Karpas-422 (cell line): ENCODE measurements at places on chromosomes 2 and 18. TPM values are rescaled to one million over a fixed set of nuclear protein-coding genes. Genes with fewer than 3 reads are reported as not detected.

DNA sequence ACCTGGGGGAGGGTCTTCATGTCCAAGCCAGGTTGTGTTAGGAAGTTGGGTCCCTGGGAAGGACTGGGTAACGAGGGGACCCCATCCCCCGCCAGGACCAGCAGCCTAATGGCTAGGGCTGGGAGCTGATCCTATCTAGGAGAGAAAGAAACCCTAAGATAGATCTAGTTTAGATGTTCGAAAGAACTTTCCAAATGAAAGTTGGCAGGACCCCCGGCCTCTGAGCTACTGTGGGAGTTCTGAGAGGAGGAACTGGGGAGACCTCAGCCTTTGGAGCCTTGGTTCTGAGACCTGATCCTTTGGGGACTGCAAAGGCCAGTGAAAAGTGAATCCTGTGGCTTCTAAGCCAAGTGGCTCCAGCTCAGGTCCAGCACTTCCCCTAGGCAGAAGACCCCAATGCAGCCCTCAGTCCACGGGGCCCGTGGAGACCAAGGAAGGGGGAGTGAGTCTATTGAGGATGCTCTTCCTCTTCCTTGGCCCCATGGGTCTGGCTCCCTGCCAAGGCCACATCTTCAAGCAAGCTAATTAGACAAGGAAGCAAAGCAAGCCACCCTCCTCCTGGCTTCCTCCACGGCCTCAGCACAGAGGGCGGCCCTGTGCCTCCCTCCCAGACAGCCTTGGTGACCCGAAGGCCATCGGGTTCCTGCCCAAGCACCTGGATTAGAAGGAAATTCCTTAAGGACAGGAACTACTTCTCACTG lies 23.5 kb downstream of the CCT7 start:
- H3K27me3 ChIP-seq: no peaks in the 10 kb centered on the region
- no peak overlapping the region for H3K4me3 ChIP-seq
- no peak overlapping the region for H3K27ac ChIP-seq

- H3K27ac ChIP-seq: peak overlapping the region; percentile 100
- no peaks in the 10 kb centered on the region for H3K27me3 ChIP-seq
- no peak for DNase-seq
- H3K36me3 ChIP-seq: no peaks in the 10 kb centered on the region; the same call in 1 of the 2 replicates
Observed at GRCh38 chr2:128756365-128756717, 437.7 kb upstream of the HS6ST1 start.

NEB gene
- 0.83 and 1.4 TPM in 2 replicates for total RNA-seq

GRCh38 chr2:181334158-181334826 lies 122.9 kb upstream of the ITGA4 start:
- no peaks in the 10 kb centered on the region; the same call in 1 of the 2 replicates for H3K36me3 ChIP-seq
- H3K4me1 ChIP-seq: peaks cover 18% of the 10 kb centered on the region
- DNase-seq: no peak
- no peaks in the 10 kb centered on the region for H3K27me3 ChIP-seq

DNA sequence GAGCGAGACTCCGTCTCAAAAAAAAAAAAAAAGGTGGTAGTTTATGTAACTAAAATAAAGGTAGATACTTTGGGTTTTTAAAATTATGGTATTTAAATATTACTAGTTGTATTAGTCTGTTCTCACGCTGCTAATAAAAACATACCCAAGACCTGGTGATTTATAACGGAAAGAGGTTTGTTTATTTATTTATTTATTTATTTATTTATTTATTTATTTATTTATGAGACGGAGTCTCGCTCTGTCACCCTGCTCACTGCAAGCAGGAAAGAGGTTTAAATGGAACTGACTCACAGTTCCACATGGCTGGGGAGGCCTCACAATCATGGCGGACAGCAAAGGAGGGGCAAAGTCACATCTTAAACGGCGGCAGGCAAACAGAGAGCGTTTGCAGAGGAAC lies 196.0 kb downstream of the CALCRL start:
- no peak for DNase-seq
- no peaks in the 10 kb centered on the region for H3K27me3 ChIP-seq
- H3K36me3 ChIP-seq: no peaks in the 10 kb centered on the region
- H3K4me1 ChIP-seq: no peaks in the 10 kb centered on the region
- no peak overlapping the region for H3K27ac ChIP-seq

PJVK gene
- 4.7 and 8.9 TPM in 2 replicates for total RNA-seq

- no peak for DNase-seq
- no peaks in the 10 kb centered on the region for H3K36me3 ChIP-seq
- peaks cover 34% of the 10 kb centered on the region for H3K4me1 ChIP-seq
- H3K4me3 ChIP-seq: peak overlapping the region; percentile 90
- no peaks in the 10 kb centered on the region for H3K27me3 ChIP-seq
Observed at GRCh38 chr2:88054782-88055370, 707 bp downstream of the KRCC1 start.

XDH gene
- total RNA-seq: not detected in 2 replicates

- no peak overlapping the region for H3K27ac ChIP-seq
- no peak for DNase-seq
- H3K4me1 ChIP-seq: peaks cover 17% of the 10 kb centered on the region
- H3K4me3 ChIP-seq: no peak overlapping the region
- no peaks in the 10 kb centered on the region for H3K27me3 ChIP-seq
Observed at GRCh38 chr18:10306779-10307178, 147.7 kb upstream of the APCDD1 start.

DNA sequence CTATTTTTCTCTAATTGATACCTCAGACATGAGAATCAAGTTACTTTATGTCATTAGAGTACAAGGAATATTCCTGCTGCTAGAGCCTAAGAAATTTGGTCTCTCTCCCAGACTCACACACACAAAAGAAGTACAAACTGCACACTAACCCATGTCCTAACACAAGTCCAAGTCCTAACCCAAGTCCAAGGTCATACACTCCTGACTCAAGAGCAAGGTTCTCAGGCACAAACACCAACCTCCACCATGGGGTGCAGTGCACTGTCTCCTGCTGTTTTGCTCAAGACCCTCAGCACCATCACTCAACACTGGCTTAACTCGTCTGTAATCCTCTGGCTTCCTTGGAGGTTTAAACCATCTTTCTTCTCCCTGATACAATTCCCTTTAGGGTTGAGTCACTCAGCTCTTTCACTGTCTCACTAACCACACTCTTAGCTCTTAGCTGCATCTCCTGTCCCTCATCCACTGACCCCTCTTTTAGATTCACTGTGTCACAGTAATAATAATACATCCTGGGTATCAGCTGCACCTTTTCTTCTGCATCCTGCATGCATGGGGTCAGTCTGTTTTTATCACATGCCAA lies 129.8 kb downstream of the BCL2L11 start:
- H3K4me1 ChIP-seq: no peaks in the 10 kb centered on the region
- H3K27me3 ChIP-seq: no peaks in the 10 kb centered on the region
- H3K4me3 ChIP-seq: no peak overlapping the region
- no peak overlapping the region for H3K27ac ChIP-seq
- H3K36me3 ChIP-seq: no peaks in the 10 kb centered on the region
- no peak for DNase-seq

DNA sequence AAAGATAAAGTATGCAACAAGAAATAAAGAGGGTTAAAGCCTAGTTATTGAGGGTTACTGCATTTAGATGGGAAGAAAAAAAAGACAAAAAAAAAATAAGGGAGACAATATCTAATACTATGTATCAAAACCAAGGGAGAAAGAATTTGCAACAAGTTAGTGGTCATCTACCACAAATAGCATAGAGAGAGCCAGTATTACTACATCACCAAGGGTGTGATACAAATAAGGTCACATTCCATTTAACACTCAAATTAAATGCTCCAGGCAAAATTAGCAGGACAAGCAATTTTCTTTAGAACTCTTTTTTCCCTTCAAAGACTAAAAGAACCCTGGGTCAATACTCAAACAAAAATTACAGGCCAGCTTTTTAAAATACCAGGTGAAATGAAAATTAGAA lies 115.1 kb upstream of the GULP1 start:
- DNase-seq: no peak
- H3K4me3 ChIP-seq: no peak overlapping the region
- no peaks in the 10 kb centered on the region for H3K36me3 ChIP-seq
- no peaks in the 10 kb centered on the region for H3K27me3 ChIP-seq
- H3K27ac ChIP-seq: no peak overlapping the region
- no peaks in the 10 kb centered on the region for H3K4me1 ChIP-seq

- no peaks in the 10 kb centered on the region for H3K27me3 ChIP-seq
- DNase-seq: peak; percentile 47
- no peaks in the 10 kb centered on the region for H3K36me3 ChIP-seq
Observed at GRCh38 chr2:191818725-191819350, 28.1 kb downstream of the CAVIN2 start.

- no peak overlapping the region for H3K27ac ChIP-seq
- no peaks in the 10 kb centered on the region for H3K36me3 ChIP-seq
- DNase-seq: peak; percentile 83
- H3K4me3 ChIP-seq: no peak overlapping the region
Observed at GRCh38 chr2:182186132-182186735, 200.6 kb downstream of the PPP1R1C start.

GBX2 gene
- not detected in 2 replicates for total RNA-seq

HDAC4 gene
- 8.5 and 16.5 TPM in 2 replicates for total RNA-seq

GRCh38 chr18:59145055-59145454 lies 5.4 kb downstream of the SEC11C start:
- H3K4me3 ChIP-seq: no peak overlapping the region
- DNase-seq: no peak
- H3K27me3 ChIP-seq: no peaks in the 10 kb centered on the region

DNA sequence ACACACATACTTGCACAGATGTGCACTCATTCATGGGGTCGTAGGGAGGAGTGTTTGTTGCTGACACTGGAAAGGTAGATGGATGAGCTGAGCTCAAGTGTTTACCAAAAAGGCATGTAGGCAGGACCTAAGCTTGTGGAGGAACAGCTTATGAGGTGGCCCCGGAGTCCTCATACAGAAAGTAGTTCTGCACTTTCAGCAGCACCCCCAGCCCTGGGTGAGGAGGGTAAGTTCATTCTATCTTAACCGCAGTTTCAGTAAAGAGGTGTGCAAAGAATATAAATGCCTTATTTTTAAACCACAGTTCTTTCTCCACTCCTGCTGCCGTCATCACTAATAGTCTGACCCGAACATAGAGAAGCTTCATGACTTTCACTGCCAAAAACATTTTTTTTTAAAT lies 31.7 kb upstream of the RNF152 start:
- no peak overlapping the region for H3K4me3 ChIP-seq
- H3K27me3 ChIP-seq: 0 out of 2 replicates have a peak, but pooled peaks cover 3% of the 10 kb centered on the region
- no peaks in the 10 kb centered on the region for H3K4me1 ChIP-seq
- DNase-seq: no peak

- no peak overlapping the region for H3K4me3 ChIP-seq
- no peaks in the 10 kb centered on the region for H3K27me3 ChIP-seq
- DNase-seq: peak; percentile 47
- H3K4me1 ChIP-seq: peaks cover 9% of the 10 kb centered on the region
Observed at GRCh38 chr18:56267334-56267733, 371.1 kb downstream of the TXNL1 start.

CREG2 gene
- not detected in 2 replicates for total RNA-seq

IL18RAP gene
- total RNA-seq: 1.2 and 4.4 TPM in 2 replicates

DNA sequence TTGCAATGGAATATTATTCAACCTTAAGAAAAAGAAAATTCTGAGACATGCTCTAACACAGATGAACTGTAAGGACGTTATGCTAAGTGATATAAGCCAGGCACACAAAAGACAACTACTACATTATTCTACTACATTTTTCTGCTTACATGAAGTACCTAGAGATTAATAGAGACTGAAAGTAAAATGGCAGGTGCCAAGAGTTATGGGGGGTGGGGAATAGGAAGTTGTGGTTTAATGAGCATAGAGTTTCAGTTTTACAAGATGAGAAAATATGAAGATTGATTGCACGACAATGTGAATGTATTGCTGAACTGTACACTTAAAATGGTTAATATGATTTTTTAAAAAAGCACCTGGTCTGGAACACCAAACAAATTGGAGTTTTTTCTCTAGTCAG lies 1231.6 kb upstream of the DDX18 start:
- no peaks in the 10 kb centered on the region for H3K36me3 ChIP-seq
- H3K27ac ChIP-seq: no peak overlapping the region
- no peaks in the 10 kb centered on the region for H3K27me3 ChIP-seq
- no peak for DNase-seq

DNA sequence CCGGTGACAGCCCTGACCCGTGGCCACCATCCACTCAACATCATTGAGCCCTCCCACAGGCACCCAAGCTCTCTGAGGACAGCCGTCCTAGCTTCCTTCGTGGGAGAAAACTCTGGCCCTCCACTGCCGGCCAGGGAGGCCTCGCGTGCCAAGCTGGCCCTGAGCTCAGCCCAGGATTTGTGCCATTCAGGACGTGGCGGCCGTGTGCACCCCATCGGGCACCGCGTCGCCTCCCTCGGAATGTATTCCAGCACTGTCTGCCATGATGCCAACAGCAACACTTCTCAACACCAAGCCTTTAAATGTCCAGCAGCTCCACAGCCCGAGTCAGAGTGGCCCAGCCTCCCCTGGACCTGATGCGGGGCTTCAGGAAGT lies 35.7 kb downstream of the ZNF516 start:
- no peak overlapping the region for H3K27ac ChIP-seq
- H3K4me1 ChIP-seq: peaks cover 60% of the 10 kb centered on the region
- no peak overlapping the region for H3K4me3 ChIP-seq
- no peak for DNase-seq
- H3K27me3 ChIP-seq: no peaks in the 10 kb centered on the region

SIX3 gene
- not detected in 2 replicates for total RNA-seq

DNA sequence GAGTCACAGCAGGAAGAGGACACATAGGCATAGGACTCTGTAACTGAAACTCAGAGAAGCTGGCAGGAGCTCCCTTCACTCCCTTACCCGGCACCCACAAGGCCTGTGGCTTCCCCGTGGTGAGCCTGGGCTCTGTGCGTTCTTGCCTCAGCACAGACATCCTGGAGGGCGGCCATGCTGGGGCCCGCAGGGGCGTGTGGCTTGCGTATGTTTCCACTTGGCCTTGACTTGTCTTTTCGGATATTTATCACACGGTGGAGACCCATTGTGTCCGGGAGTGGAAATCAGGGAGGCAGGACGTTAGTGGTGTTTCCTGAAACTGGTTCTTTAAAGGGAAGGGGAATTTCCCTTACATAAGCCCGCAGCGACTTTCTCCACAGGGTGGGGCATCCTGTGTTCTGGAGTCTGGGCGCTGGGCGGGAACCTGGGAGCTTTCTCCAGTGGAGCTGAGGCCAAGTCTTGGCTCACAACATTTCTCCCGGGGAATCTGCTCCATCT lies 49.9 kb upstream of the EML6 start:
- peak; percentile 59 for DNase-seq
- H3K4me1 ChIP-seq: peaks cover 68% of the 10 kb centered on the region
- peak overlapping the region; percentile 77 for H3K27ac ChIP-seq
- H3K36me3 ChIP-seq: no peaks in the 10 kb centered on the region
- H3K27me3 ChIP-seq: no peaks in the 10 kb centered on the region

GRCh38 chr2:157875641-157876065 lies 477 bp downstream of the ACVR1 start:
- H3K4me1 ChIP-seq: peaks cover 13% of the 10 kb centered on the region
- no peak overlapping the region for H3K27ac ChIP-seq
- H3K36me3 ChIP-seq: no peaks in the 10 kb centered on the region
- no peak for DNase-seq
- peak overlapping the region; percentile 71 for H3K4me3 ChIP-seq

TMEM198 gene
- 2.7 and 3.2 TPM in 2 replicates for total RNA-seq

HADHB gene
- 40.7 and 48.8 TPM in 2 replicates for total RNA-seq

OTOS gene
- total RNA-seq: not detected in 2 replicates

CPS1 gene
- 2.8 and 5.0 TPM in 2 replicates for total RNA-seq

LYPD6 gene
- total RNA-seq: not detected in 2 replicates
